ENCODE measurements at places on chromosomes 1 and 21.

DNA sequence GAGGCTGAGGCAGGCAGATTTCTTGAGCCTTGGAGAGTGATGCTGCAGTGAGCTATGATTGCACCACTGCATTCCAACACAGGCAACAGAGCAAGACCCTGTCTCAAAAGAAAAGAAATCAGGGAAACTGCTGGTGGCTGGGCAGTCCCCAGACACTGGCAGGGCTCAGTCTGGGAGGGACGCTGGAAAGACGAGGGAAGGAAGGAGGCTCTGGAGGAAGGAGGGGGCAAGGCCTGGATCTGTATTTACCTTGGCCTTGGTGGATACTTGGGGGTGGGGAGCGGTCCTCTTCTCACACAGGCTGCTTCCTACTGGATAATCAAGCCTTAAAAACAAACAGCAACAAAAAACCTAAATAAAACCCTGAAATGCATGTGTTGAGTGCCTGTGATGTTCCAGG, 24.4 kb downstream of the KCNQ4 start:
- no peak for DNase-seq

- DNase-seq: no peak
These were observed 3.5 kb upstream of the C1orf116 start for GRCh38 chr1:207035877-207036551.

GRCh38 chr1:109931189-109931731, 20.6 kb downstream of the CSF1 start:
- peak; percentile 67 for DNase-seq

- DNase-seq: no peak
These were observed 15.9 kb downstream of the KLHDC7A start for GRCh38 chr1:18496497-18497235.

GRCh38 chr1:207362962-207363860, 41.7 kb downstream of the CD55 start:
- no peak for DNase-seq

Measured in right kidney (tissue), 9 donors.